ENCODE measurements at places on chromosomes 7 and 10. TPM values are rescaled to one million over a fixed set of nuclear protein-coding genes. Genes with fewer than 3 reads are reported as not detected.

The AZGP1 gene
- not detected for total RNA-seq

The ANLN gene
- 41.1 TPM for total RNA-seq

The DGKI gene
- total RNA-seq, result 0.65 TPM

The LRRC61 gene
- 3.1 TPM for total RNA-seq

The KAZALD1 gene
- total RNA-seq, result 0.31 TPM
